ENCODE measurements at places on chromosomes 2 and 18.

- DNase-seq: peak; percentile 31
Observed at GRCh38 chr2:10790228-10790973, 22.2 kb downstream of the PDIA6 start.

GRCh38 chr2:181036445-181036844 is 56.0 kb downstream of the UBE2E3 start:
- no peak for DNase-seq

GRCh38 chr2:209734805-209735204 is 36.8 kb upstream of the UNC80 start:
- DNase-seq: no peak

DNA sequence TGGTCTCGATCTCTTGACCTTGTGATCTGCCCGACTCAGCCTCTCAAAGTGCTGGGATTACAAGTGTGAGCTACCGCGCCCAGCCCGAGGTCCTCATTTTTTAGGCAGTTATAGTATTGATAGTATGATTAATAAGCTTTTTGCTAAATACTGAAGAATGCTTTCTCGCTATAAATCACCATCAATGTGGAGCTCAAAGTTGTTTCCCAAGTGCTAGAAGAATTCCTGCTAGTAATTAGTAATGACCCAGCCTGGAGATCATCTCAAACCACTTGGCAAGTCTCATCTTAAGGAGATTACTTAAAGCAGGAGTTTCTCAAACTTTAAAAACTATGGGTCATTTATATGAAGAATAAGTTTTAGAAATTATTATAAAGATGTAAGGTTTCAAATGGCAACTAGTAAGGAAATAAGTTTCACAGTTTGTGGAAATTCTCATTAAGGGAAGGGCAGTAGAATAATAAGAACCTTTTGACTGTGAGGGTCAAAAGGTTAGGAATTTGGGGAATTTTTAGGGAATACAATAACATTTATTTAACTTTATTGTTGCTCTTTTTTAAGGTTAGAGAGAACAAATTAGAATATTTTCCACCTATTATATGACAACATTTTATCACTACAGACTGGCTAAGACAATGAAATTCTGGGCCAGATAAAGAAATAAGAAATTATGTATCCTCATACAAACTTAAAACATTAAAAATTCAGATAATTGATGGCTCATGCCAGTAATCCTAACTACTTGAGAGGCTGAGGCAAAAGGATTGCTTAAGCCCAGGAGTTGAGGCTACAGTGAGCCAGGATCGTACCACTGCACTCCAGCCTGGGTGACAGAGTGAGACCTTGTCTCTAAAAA is 148.6 kb upstream of the MAP3K20 start:
- DNase-seq: no peak

- DNase-seq: no peak
Observed at GRCh38 chr2:121197369-121198091, 87.5 kb downstream of the TFCP2L1 start.

- no peak for DNase-seq
Observed at GRCh38 chr2:120132691-120133090, 90.5 kb downstream of the TMEM185B start.

DNA sequence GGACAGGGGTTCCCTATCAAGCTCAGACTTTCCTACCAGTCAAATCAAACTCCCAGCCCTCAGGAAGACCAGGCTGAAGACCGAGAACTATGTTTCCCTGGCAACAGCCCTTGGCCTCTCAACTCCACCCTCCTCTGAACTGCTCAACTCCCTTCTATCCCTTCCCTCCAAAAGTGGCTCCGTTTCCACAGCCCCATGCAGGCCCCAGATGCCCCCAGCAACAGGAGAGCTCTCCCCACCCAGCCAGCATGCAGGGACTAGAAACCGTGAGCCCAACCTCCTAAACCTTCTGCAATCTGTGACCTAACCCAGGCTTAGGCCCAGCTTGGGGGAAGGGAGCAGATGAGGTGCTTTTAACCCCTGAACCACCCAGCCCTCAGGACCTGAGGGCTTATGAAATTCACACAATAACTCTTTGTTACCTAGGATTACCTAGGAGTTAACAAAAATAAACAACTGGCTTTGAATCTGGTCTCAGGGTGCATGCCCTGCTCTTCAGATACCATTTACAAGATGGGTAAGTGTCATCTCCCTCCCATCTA is 87.2 kb downstream of the BCL11A start:
- DNase-seq: no peak

DNA sequence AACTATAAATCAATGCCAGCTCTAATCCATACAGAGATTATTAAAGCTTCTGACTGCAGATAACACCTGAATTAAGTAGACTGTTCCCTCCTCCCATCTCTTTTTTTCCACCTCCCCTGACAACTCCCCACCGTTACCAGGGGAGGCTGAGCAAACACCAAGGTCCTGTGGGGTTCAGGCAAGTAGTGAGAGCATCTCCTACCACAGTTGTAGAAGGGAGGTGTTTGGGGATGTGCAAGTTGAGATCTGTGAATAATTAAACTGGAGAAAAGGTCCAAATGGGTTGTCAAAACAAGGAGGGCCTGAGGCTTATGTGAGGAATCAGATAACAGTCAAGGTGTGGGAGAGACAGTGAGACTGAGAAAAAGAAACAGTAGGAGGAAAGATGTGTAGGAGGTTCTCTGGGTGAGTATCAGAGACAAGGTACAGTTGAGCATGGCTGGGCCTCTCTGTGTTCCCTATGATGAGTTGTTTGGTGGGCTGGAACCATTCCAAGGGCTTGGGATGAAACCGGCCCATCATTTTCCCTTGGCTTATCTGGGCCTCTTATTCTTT is 194.6 kb downstream of the CYRIA start:
- DNase-seq: no peak

DNA sequence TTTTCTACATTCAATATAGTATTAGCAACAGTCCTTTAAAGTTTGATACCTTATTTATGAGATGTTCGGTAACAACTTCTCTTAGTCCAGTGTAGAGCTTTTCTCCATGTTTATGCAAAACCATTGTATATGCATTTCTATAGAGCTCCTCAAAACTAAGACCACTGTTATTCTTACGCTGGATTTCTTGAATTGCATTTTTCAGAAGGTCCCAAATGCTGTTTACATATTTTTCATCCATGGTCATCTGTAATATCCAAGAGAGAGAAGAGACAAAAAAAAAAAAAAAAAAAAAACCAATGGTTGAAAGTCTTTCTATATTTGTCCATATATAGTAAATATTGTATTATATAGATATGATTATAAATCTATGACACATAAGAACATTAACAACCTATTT is 27.6 kb downstream of the CUL3 start:
- no peak for DNase-seq

- DNase-seq: no peak
Observed at GRCh38 chr18:79736846-79737245, 57.2 kb downstream of the CTDP1 start.

- no peak for DNase-seq
Observed at GRCh38 chr2:176581557-176582165, 312.4 kb downstream of the MTX2 start.

GRCh38 chr2:156826341-156826933 is 390.3 kb downstream of the GPD2 start:
- no peak for DNase-seq

DNA sequence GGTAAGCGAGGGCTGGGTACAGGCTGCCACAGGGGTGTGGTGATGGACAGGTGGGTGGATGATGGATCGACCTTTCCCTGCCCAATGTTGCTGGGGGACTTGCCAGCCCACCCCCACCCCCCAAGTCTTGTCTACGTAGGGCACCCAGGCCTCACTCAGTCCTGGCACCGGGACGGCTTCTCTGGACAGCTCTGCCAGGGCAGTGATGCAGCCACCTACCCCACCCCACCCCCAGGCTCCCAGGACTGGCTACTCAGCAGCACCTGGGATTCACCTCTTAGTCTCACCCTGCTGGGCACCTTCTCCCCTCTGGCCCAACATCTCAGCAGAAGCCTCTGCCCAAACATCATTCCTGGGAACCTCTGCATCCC is 55.7 kb downstream of the ANKMY1 start:
- DNase-seq: no peak

- no peak for DNase-seq
Observed at GRCh38 chr2:218421027-218421426, 2.1 kb downstream of the VIL1 start.

DNA sequence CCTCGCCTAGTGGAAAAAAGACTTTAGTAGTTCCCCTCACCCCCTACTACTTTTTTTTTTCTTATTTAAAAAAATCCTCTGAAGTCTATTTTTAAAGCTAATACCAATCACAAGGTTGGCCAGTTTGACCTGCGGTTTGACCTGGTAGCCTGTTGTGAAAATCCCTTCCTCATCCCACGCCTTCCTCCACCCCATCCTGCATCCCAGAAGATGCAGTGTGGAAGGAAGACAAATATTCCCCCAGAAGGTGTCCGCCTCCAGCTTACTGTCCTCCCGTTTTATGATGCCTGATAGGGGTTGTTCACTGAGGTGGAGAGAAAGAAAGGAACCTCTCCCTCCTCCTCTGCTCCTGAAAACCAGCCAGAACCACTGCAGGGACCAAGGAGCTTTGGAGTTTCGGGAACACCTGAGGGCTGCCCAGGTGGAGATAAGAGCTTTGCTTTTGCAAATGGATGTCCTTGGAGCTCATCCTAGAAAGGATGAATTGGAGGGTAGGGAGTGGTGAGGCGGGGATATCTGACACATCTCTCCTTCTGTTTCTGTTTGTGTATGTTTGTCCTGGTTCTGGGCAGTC is 909 bp downstream of the ATP6V1C2 start:
- no peak for DNase-seq

DNA sequence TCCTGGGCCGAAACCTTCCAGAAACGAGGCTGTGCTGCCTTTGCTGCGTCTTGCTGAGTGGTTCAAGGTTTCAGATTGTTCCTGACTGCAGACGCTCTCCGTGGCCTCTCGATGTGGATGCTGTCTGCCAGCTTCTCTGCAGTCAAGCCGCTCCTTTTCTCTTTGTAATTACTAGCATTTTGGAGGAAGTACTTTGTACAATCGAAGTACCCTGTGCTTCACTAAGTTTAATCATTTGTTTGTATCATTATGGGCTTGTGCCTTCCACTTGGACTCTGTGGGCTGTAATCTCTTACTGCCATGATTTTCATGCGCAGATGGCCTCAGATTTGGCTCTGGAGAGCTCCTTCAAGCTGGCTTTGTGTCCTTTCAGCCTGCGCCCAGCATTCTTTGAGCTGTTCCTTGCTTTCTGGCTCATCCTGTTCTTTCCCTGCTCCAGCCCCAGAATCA is 49.3 kb downstream of the TRAF3IP1 start:
- DNase-seq: no peak

DNA sequence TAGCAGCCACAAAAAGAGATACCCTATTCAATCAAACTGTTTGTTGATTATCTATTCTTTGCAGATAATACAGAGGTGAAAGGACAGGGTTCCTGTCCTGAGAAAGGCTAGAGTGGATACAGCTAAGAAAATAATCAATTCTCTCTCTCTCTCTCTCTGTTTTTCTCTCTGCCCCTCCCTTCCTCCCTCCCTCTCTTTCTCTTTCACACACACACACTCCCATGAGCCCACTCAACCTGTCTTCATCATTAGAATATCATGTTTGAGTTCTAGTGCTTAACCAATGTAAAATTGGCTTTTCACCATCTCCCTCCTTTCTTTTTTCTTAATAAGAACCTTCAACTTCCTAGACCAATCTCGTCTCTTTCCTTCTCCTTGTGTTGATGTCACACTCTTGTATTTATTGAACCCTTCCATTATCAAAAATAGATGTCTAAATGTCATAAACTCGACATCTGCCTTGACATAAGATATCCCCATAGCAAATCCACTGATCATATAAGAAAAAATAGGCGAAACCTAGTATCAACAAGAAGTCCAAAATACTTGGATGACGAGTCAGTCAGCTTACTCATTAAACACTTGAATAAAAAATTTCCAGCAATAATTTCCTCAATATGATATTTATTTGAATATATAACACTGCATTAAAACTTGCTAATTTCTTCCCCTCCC is 42.8 kb upstream of the CYTIP start:
- DNase-seq: no peak

GRCh38 chr18:36199691-36200295 is 12.5 kb downstream of the MOCOS start:
- no peak for DNase-seq

DNA sequence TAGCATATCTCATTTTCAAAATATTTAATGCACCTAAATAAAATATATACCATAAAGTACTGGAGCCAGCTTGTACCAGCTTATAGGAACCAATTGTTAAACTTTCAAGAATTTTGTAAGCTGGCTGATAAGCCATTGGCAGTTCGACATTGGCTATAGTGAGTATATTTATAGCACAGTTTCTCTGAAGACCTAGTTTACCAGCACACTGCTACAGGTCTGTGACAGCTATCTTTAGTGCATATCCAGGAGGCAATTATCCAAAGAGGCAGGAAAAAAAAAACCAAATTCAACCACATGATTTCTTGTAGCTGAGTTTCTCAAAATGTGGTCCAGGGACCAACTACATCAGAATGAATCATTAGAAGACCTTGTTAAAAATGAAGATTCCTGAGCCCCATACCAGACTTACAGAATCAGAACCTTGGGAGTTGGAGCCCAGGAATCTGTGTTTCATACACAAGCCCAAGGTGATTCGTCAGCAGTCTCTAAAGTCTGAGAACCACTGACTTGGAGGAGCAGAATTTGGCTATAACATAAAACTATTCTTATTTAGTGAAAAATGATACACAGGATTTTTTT is 279.0 kb upstream of the NRP2 start:
- DNase-seq: no peak

DNA sequence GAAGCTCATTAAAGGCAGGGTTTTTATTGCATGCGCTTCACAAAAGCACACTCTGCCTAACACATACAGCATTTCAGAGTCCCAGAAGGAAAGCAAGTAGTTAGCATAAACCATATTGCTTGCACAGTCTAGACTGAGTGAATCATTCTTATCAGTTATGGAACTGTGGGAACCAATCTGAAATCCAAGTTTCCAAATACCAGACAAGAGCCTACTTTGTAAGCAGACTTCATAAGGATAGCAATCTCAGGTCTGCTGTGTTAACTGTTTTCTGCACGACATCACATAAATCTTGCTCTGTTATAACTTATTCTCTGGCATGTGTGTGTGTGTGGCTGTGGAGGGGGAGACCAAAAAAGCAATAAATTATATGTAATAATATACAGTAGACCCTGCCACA is 608.1 kb upstream of the REG3G start:
- DNase-seq: no peak

- DNase-seq: no peak
Observed at GRCh38 chr2:121663434-121663833, 14.2 kb upstream of the CLASP1 start.

Measured in activated CD4-positive, alpha-beta T cell treated with anti-CD3 and anti-CD28 coated beads for 48 hours (primary cell).